Mesenteric fat pad (tissue), 1 donor: ENCODE measurements at places on chromosomes 16 and 17. TPM values are rescaled to one million over a fixed set of nuclear protein-coding genes. Genes with fewer than 3 reads are reported as not detected.

AATK gene
- total RNA-seq, result 7.9 TPM

CARD14 gene
- total RNA-seq, result not detected

GRCh38 chr17:30188211-30188939 is 47.1 kb downstream of the SLC6A4 start:
- DNase-seq, result no peak

DNA sequence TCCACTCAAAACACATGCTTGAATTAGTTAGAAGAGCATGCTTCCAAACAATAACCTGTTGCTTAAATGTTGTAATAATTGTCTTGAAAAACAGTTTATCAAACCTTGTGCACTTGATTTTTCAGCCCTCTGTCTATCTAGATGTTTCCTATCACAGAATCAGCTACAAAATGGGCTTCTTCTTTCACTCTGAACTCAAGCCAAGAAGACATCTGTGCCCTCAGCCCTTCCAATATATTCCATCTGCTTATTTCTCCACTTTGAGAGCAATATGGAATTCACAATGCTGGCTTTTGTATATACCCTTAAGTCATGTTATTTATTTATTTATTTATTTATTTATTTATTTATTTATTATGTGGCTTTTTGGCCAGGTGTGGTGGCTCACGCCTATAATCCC is 234.2 kb downstream of the TOX3 start:
- no peak for DNase-seq

DNA sequence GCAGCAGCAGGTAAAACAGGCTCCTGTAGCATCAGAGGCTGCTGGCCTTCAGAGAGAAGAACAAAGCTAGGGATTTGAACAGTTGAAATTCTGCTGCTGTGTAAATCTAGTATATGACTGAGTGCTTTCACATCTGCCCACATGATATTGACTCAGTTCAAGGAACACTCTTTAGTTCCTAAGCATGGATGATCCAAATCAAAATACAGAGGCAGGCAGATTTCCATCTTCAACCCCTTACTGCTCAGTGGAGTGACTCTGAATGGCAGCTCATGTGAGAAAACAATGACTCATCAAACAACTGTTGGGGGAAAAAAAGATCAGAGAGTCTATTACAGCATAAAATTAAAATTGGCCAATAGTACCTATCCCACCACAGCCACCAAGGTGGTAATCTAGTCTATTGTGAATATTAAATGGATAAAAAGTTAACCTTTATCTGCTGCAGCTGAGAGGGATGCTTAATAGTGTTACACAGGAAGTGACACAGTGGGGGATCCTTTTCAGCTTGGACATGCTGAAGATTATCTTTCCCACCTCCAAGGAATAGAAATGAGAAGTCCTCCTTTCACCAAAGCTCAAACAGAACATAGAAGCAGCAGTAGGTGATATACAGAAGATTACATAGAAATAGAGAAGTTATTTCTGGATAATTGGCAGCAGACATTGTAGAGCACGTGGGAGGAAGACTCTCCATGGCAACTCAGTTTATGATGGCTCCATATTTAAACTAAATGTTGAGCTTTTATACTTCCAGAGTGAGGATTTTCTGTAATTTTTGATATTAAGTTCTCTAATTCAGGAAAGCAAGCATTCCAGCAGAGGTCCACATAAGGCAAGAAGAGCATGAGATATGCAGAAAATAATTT is 239.7 kb upstream of the ERCC4 start:
- no peak for DNase-seq

DNA sequence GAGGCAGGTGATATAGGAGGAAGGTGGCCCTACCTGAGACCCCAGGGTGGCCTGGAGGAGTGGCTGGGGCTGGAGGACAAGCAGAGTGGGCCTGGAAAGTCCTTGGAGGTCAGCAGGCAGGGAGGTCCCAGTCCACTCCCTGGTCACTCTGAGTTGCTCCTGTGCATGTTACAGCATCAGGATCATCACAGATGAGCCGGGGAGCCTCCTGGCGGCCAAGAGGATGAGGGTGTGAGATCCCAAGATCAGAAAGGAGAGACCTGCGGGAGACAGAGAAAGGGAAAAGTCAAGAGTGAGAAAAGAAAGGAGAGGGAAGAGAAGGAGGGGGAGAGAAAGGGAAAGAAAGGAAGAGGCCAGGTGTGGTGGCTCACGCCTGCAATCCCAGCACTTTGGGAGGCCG is 71.7 kb downstream of the MRM1 start:
- no peak for DNase-seq

DNA sequence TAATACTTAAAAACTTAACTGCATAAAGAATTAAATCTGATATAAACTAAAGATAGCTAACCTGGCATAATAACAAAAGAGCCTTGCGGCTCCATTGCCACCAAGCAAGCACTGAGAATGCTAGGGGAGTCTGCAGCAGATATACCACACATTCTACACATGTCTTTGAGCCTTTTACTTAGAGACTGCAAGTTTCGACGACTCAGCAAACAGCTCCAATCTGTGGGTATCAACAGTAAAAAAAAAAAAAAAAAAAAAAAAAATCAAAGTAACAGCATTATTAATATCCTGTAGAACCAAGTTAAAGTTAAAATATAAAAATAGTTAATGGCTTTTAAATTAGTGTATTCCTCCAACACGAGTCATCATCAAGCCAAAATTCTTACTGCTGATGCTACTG is 27.8 kb upstream of the INTS2 start:
- DNase-seq, result no peak

- DNase-seq, result no peak
Observed at GRCh38 chr17:6554871-6555330, 1.5 kb downstream of the PITPNM3 start.
